AG09309 (cell line): ENCODE measurements at places on chromosomes 13 and 19.
A peak's percentile ranks its signal among the peaks of the same experiment; 100 is the strongest.

DNA sequence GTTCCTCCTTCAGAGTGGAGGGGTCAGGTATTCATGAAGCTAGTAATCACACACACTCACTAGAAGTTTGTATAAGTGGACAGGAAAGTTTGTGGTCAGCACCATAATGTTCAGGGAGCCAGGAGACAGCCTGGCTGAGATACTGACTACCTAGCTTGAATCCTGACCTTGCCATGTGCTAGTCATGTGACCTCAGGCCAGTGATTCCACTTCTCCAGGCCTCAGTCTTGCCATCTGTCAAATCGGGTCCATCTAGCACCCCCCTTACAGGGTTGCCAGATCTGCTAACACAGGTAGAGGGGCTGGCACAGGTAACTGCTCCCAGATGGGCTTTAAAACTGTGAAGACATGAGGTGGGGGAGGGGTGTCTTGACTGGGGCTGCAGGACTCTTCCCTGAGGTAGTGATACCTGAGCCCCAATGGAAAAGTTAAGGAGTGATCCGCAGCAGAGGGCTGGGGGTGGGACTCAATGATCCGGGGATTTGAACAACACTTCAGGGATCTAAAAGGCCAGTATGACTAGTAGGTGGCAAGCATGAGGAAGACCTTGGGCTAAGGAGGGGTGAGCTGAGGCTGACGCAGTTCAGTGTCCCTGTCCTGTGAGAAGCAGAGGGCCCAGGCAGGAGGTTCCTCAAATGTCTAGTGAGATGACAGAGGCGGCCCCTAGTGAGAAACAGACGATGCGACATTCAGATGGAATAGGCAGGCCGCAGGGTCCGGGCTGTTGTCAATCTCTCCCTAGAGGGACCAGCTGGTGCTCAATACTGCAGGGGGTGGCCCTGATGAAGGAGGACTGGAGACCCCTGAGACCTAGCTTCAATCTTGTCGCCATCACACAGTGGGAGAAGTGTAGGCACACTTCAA is 8.5 kb downstream of the ACTMAP start:
- no peak for DNase-seq

GRCh38 chr13:83516781-83517180 is 365.5 kb downstream of the SLITRK1 start:
- DNase-seq, result no peak

DNA sequence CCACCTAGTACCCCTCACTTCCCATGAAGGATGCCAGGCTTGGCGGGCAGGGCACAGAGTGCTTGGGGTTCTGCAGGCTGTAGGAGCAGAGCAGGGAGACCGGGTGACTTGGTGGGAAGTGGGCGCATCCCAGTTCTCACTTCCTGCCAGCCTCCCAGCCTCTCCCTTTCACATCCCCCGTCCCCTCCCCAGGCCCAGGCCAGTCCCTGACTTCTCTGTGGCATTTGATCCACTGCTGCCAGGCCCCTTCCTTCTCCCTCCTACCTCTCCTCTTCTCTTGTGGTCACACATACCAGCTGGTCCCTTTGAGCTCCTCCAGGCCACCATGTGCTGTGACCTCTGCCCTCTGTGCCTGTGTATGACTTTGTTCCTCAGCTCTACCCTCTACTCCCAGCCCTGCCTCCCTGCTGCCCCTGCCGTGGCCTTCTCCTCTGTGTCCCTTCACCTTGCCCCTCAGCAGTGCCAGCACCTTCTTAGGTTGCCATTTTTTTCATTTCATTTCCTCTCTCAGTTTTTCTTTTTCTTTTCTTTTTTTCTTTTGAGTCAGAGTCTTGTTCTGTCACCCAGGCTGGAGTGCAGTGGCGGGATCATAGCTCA is 19.5 kb downstream of the MYO1F start:
- no peak for DNase-seq

DNA sequence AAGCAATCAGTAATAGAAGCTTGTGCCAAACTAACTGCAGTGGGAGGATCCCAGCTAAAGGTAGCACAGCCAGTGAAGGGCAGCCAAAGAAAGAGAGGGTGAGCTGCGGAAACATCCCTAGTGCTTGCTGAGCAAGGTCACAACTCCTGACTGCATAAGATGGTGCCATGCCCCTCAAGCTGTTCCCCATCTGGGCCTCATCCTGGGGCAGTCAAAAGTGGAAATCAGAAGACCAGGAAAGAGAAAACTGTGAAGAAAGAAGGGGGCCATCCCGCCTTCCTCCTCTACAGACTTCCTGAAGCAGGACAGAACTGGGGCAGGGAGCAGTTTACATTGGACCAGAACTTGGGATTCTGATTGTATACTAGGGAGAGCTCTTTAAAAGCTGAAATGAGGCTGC is 159.2 kb downstream of the TNFSF13B start:
- no peak for DNase-seq

GRCh38 chr13:37037241-37037640 is 22.2 kb downstream of the SUPT20H start:
- no peak for DNase-seq

GRCh38 chr13:87035526-87035925 is 635.6 kb upstream of the SLITRK5 start:
- no peak for DNase-seq

- DNase-seq, result no peak
Measured at GRCh38 chr13:25151626-25152195, 20.4 kb downstream of the AMER2 start.

GRCh38 chr13:30121666-30122065 is 185.7 kb downstream of the KATNAL1 start:
- DNase-seq, result no peak

GRCh38 chr13:68813180-68813796 is 1294.3 kb upstream of the ATXN8OS start:
- DNase-seq, result no peak

GRCh38 chr13:98222081-98222554 is 45.0 kb upstream of the RNF113B start:
- DNase-seq, result no peak

DNA sequence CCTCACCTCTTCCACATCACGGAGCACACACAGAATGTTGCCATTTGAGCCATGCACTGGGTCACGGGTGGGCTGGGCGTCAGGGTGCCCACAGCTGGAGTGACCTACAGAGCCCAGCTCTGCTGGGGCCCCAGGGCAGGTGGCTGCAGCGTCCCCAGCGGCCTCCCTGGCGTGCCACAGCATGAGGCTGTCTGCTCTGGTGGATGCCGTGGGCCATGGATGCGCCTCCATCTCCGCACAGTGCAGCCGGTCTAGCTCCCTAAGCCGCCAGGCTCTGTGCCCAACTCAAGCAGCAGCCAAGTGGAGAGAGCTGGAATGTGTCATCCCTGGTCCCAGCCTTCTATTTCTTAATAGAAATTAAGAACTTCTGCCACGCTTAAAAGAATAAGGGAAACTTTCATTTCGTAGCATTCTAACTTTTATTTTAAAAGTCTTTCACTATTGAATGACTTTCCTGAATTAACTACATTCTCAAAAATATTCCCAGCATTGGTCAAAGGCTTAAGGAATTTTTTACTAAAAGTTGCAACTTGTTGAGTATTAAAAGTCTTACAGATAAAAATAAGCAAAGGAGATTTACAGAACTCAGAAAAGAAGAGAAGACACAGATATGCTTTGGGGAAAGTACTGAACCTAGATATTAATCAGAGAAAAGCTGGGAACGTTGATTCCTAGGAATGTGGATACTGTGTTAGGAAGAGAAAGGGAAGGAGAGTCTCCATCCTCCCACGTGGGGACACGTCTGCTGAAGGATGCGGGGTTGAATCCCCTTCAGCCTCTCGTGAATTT is 59.3 kb downstream of the ATP11A start:
- no peak for DNase-seq

- DNase-seq, result no peak
Measured at GRCh38 chr13:37143911-37144310, 38.4 kb upstream of the CSNK1A1L start.

DNA sequence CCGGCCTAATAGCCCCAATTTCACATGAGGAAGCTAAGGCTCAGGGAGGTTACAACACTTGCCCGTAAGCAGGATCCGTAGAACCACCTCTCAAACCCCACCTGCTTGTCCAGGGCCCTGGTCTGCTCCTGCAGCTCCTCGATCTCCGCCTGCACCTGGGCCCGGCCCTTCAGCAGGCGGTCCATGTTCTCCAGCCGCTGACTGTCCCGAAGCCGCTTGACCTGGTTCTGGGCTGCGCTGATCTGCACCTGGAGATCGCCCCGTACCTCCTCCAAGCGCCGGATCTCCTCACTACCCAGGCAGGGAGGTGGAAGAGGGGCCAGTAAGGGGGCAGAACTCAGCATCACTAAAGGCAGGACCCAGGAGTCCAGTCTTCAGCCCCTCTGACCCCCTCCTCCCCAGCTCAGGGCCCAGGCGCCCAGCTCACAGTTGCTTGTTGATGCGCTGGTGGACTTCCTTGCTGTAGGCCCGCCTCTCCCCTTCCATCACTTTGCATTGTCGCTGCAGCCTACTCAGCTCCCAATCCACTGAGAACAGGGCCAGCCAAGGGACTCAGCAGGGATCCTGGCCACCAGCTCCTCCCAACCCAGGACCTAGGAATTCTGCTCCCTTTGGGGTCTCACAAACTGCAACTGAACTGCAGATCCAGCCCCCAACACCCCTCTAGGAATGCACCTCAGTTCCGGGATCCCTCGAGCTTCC is 6.9 kb upstream of the EMP3 start:
- no peak for DNase-seq

- DNase-seq, result no peak
Measured at GRCh38 chr13:40639221-40639681, 27.2 kb downstream of the FOXO1 start.

GRCh38 chr13:35768551-35768950 is 292.1 kb upstream of the MAB21L1 start:
- DNase-seq, result peak; percentile 16

DNA sequence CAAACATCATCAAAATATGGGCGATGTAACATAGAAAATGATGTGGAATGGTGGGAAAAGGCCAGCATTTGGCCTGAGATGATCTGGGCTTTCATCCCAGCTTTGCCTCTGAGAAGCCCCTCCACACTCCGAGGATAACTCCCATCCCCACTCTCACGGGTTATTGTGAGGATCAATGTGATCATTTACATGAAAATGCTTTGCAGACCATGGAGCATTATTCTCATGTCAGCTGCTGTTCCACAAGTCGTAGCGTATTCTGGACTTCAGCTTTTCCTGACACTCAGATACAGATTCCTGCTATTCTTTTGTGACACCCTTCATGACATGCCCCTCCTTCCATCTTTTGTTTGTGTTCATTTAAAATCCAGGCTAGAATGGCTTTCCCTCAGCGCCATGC is 86.5 kb downstream of the NUFIP1 start:
- DNase-seq, result no peak

DNA sequence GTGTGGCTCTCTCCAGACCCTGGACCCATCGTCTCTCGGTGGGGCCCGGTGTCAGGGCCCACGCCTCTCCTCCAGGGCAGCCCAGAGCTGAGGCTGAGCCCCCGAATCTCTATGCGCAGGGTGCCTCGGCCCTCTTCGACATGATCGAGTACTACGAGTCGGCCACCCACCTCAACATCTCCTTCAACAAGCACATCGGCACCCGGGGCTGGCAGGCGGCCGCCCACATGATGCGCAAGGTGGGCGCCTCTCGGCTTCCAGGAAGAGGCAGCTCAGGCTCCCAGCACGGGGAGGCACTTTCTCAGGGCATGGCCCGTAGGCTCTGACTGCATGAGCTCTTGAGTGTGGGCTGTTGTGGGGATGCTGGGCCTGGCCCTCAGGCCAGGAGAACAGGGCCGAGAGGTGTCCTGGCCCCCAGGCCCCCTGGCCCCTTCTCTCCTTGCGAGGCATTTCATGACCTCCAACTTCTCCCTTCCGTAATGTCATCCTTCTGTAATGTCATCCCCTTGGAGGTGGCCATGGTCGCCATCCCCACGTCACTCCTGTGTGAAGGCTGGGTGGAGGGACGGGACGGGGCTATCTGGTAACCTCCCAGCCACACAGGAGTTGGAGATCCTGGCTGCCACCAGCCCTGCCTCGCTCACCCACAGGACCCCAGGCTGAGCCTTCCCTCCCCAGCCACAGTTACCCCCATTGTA is 19.4 kb downstream of the NKPD1 start:
- DNase-seq, result no peak

GRCh38 chr19:54230031-54230430 is 7.2 kb upstream of the LILRB3 start:
- DNase-seq, result no peak

- DNase-seq, result no peak
Measured at GRCh38 chr13:40657951-40658350, 8.5 kb downstream of the FOXO1 start.

DNA sequence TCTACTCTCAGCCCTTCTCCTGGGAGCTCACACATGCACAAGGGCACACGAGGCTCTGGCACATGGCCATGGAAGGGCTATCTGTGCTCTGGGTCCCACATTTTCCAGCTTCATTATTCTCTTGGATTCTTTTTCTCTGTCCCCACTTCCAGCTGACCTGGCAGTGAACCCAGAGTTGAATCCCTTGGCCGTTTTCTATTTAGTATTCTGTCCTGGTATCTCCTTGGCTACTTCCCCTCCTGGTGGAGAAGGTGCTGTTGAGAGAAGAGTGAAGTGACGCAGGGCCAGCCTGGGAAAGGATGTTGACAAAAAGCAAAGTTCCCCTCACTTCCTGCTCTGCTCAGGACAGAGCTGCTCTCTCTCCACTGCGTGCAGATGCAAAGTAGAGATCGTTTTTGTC is 303.1 kb downstream of the IRS2 start:
- DNase-seq, result no peak

- no peak for DNase-seq
Measured at GRCh38 chr13:73808318-73808717, 325.9 kb downstream of the KLF12 start.

- DNase-seq, result no peak
Measured at GRCh38 chr13:109989686-109990085, 203.3 kb upstream of the IRS2 start.

- no peak for DNase-seq
Measured at GRCh38 chr19:50599427-50599826, 31.2 kb upstream of the LRRC4B start.

DNA sequence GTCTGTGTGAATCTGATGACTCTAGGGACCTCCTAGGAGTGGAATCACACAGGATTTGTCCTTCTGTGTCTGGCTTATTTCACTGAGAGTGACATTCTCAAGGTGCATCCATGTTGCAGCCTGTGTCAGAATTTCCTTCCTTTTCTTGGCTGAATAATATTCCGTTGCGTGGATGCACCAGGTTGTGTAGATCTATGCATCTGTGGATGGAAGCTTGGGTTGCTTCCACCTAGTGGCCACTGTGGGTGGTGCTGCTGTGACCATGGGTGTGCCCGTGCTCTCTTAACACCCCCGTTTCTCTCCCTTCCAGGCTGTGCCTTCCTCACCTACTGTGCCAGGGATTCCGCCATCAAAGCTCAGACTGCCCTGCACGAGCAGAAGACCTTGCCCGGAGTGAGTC is 26.2 kb downstream of the CELF5 start:
- no peak for DNase-seq
